ENCODE measurements at places on chromosomes 6 and 20.

DNA sequence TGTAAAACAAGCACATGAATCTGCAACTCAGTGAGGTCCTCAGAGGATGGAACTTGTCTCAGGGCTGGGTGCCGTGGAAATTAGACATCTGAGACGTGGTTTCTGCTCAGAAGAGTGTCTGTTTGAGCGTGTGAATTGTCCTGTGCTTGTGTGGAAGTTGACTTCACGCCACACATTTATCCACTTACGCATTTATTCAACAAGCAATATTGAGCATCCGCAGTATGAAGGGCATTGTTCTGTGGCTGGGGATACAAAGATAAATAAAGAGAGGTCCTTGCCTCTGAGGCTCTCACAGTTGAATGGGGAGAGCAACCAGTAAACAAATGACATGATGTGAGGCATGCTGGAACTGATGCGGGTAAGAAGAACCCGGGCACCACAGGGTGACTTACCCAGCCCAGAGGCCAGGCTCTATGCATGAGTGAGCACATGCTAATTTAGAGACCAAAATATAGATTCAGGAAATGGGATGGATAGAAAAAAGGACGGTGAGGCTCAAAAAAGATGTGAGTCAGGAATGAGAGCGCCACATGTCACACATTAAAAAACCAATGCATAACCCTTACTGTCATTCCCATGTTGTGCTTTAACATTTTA, 60.4 kb downstream of the SOBP start:
- no peak for DNase-seq

- no peak for DNase-seq
Observed at GRCh38 chr20:9949563-9949962, 85.2 kb upstream of the ANKEF1 start.

GRCh38 chr6:29183594-29183993, 12.9 kb downstream of the OR2J2 start:
- no peak for DNase-seq

GRCh38 chr6:1029141-1029540, 282.8 kb upstream of the FOXQ1 start:
- DNase-seq: no peak

DNA sequence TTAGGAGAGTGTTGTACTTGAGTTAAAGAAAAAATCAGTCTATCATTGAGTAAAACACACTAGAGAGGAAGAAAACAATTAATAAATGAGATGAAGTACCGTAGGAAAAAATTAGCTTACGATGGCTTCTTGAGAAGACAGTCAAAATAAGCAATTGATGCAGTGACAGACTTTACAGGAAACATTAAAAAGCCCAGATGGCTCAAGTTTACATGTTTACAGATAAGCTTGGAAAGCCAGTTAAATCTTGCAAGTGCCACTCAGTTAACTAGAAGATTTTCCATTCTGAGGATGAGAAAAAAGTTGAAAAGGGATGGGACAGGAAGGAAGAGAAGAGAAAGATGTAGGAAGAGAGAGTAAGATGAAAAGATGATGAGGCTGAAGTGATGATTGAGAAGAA, 288.8 kb upstream of the FERMT1 start:
- DNase-seq: no peak

DNA sequence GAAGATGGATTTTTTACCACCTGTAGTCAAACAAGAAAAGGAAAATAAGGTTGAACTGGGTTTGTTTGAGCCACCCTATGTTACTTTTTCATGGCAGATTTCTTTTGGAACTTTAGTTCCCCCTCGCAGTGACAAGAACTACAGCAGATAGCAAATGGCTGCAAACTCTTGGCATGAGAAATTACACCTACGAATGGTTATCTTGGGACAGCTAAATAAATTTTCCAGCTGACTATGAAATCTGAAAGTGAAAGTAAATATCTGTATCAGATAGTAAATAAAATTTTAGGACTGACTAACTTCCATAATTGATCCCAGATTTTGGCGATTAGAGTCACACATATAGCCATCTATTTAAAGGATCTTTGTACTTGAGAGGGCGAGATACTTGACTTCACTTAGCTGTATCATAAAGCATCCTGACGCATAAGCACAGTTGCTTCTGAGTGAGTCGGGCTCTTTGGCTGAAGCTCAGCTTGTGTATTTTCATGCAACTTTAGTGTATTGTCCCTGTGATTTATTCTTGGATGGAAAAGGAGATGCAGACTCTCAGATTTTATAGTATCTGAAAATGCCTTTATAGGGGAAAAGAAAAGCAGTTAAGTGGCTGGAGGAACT, 125.3 kb upstream of the B3GAT2 start:
- DNase-seq: no peak

GRCh38 chr20:1646975-1647431, 10.6 kb downstream of the SIRPG start:
- no peak for DNase-seq

GRCh38 chr6:71403422-71404134, 115.0 kb downstream of the OGFRL1 start:
- DNase-seq: no peak

DNA sequence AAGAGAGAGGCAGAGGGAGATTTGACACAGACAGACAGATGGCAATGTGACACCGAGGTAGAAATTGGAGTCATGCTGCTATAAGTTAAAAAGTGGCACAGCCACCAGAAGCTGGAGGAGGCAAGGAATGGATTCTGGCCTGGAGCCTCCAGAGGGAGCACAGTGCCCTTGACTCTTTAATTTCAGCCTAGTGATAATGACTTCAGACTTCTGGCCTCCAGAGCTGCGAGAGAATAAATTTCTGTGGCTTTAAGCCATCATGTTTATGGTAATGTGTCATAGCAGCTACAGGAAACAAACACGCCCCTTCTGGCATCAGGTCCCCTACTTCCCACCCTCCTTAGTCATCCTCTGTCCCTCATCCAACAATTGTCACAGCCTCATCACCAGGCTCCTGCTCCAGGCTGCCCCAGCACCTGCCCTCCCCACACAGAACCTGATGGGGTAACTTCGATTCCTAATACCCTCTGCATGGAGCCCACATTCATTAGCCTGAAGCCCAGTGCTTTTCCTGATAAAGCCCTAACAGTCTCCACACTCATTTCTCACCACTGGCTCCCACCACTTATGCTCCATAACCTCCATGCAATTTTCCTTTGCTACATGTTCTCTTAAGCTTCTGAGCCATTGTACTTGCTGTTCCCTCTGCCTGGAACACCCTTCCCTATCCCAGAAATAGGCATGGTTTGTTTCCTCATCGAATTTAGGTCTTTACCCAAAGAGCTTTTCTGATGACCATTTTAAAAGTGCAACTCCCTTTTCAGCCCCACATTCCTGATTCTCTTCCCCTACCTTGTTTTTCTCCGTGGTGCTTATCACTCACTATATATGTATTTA, 69.7 kb upstream of the TOX2 start:
- no peak for DNase-seq

GRCh38 chr6:13351271-13351670, 22.9 kb upstream of the TBC1D7 start:
- DNase-seq: no peak

DNA sequence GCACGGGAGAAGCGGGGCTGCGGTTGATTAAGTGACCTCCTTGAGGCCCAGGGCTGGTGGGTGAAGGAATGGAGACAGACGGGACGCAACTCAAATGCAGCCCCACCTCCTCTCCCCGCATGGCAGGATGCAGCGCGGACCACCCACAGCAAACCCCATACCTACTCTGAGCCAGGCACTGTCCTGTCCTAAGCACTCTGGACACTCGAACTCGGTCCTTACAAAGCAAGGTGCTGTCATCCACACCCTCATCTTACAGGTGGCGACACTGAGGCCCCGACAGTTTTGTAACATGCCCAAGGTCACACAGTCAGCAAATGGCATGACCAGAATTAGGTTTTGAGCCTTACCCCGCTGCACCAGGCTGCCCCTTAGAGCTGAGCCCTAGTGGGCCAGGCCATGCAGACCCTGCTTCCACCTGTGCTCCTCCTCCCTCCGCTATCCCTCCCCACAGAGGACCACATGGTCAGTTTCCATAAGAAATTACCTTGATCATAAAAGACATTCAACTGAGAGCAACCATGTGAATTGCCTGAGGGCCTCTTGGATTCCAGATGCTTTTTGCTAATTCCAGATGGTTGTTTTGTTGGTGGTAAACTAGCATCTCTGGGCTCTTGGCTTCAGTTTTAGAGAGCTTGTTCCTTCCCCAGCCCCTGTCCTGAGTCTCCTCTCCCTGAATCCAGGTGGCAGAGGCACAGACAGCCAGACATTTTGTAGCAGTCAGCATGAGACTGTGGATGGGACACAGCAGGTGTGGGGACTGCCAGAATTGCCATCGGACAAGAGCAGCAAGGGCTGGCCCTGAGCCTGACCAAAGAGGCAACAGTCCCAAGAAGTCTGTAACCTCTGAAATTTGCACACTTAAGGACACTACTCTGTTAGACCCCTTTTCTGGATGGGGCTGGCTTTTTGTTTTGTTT, 171.9 kb upstream of the PMEPA1 start:
- no peak for DNase-seq

GRCh38 chr6:170522565-170523183, 30.4 kb downstream of the PSMB1 start:
- no peak for DNase-seq

- no peak for DNase-seq
Observed at GRCh38 chr6:15419493-15419892, 173.6 kb downstream of the JARID2 start.

DNA sequence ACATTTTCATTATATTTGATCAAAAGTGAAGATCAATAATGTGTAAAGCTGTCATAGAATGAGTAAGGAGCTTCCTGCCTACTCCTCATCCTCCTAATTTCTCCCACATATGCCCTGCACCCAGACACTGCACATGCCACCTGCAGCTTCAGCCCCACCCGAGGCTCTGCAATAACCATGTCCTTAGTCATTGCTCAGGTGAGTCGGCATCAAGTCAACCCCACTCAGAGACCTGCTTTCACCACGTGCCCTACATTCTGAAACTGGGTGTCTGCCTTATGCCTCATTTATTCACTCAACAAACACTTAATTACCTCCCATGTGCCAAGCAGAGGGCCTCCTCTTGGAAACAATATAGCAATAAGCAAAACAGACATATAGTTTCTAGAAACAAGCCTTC, 15.4 kb upstream of the TNFAIP3 start:
- DNase-seq: peak; percentile 35

DNA sequence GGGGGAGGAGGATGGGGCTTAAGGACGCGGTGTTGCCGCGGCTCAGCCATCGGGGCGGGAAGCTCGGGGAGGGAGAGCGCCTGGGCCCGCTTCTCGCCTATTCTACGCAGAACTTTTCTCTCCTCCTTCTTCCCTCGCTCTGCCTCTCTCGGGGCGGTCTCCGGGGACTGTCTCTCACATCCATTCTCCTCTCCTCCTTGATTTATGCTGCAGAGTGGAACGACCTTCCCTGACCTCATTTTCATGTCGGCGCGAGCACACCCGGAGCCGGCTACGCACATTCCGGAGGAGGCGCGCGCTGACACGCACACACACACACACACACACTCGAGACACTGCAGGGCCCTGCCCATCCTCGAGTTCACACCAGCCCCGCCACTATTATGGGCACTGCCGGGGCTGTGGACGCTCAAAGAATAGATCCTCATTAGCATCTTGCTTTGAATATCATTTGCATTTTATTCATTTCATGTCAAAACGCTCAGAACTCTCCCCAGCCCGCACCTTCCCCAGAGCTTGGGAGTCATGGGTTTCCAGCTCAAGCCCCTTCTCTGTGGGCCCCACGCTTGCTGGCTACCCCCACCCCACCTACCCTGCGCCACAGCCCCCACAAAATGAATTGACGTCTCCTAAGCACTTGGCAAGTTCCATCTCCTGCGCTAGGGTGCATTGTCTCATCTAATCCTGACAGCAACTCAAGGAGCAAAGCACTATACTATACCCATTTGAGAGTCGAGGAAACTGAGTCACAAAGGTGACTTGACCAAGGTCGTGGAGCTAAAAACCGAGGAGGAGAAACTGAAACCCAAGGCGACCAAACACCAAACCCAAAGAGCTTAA, 36.8 kb downstream of the NCR2 start:
- DNase-seq: peak; percentile 28

GRCh38 chr6:70694371-70694770, 26.7 kb downstream of the SMAP1 start:
- DNase-seq: no peak

DNA sequence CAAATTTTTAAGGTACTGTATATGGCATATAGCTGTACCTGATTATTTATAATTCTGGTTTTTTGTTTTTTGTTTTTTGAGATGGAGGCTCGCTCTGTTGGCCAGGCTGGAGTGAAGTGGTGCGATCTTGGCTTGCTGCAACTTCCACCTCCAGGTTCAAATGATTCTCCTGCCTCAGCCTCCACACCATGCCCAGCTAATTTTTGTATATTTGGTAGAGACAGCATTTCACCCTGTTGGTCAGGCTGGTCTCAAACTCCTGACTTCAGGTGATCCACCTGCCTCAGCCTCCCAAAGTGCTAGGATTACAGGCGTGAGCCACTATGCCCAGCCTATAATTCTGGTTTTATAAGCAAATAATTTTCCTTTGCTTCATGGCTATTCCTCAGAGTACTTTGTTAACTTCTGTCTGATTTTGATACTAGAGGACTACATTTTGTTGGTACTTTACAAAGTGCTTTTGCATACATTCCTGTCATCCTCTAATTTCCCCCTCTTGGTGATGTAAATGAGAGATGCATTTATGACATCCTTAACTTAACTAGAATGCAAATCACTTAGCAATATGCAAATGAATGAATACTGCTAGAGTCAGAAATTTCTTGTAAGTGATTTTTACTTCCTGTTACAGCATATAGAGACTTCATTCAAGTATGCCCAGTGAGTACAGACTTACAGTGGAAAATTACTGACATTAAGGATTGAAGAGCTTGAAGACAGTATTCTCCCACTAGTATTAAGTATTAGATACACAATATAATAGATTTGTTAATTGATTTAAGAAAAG, 35.7 kb upstream of the ARID1B start:
- DNase-seq: no peak

DNA sequence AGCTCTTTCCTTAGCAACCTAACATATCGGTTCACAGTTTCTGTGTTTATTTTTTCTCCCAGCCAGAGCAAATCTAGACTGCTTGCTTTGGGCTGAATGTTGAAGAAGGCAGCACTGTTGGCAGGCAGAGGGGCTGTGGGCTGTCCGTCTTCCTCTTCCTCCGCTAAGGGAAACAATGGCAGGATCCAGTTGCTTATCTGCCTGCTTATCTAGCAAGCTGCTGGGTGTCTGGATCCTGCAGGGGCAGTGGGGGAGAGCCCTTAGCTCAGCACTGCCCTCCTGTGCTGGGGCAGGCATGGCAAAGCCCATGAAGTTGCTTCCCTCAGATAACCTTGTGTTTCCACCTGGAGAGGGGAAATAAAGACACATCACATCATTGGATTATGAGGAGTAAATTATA, 92.7 kb upstream of the CD93 start:
- no peak for DNase-seq
